ENCODE measurements at places on chromosomes 5 and 9.

GRCh38 chr9:76634356-76635054, 129.7 kb upstream of the PCA3 start:
- no peak for DNase-seq

- DNase-seq, result no peak
Observed at GRCh38 chr9:134218230-134218629, 53.9 kb upstream of the RNU6ATAC start.

GRCh38 chr9:36924071-36924470, 110.0 kb downstream of the PAX5 start:
- DNase-seq, result peak; percentile 47

GRCh38 chr5:75558221-75558620, 46.5 kb downstream of the POLK start:
- DNase-seq, result no peak

DNA sequence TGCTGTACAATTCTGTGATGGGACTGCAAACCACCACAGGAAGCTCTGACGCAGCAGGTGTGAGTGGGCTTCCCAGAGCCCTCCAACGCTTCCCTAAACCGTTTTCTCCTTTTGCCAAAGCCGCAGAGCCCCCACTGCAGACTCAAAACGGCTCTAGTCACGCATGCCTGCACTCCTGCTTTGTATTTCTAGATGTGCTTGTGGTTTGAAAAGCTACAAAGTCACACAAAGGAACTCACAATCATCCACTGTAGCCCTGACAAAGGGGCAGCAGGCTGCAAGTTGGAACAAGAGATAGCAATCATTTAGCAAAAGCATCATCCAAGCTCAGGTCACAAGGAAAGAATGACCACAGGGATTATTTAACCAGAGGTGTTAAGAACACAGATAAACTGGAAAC, 79.3 kb downstream of the PTPN3 start:
- DNase-seq, result no peak

DNA sequence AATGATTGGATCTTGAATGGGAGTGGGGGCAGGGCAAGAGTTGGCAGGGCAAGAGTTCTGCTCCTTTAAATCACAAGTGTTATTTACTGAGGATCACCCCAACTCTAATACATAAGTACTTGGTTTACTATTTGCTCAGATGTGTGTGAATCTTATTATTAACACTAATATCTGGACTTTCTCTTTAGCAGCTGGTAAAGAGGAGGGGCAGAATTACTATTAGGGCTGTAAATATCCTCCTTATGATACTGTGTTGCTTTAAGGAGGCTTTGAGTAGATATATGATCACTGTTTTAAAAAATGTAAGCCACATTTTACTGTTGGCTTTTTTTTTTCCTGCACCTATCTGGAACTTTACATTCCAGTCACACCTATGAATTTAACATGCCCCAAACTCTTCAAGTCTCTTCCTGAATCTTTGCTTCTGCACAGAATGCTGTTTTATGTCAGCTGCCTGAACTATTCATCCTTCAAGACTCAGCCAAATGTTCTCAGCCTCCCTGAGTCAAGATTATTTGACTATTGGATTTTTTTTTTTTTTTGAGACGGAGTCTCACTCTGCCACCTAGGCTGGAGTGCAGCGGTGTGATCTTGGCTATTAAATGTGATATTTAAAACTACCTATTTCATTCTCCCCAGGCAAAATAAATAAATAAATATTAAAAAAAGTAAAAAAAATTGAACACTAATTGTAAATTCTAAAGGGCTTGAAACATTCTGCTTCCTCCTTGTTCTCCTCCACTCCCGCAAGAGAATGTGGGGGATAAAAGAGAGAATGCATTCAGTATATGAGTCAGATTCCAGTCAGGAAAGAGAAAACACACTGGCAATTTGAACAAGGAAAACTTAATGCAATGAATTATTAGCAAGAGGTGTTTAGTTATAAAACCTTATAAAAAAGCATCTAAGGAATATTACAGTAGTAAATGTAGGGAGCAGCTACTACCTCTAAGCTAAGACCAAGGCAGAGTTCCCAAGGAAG, 99.3 kb downstream of the FOCAD start:
- DNase-seq, result no peak

DNA sequence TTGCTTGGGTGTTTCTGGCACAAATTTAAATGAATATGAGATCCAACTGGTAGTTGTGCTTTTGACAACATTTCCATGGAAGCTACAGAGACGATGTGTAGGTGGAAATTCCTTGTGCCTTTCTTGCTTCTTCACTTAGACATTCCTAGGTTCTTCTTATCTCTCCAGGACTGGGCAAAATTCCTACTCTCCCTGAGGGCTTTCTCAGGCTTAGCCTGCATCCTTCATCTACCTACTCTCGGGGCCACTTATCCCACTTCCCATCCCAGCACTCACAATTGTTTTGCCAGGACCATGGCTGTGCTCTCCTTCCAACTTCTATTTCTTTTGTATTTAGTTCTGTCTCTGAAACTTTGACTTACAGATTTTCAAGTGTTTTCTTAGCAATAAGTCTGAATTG, 17.8 kb upstream of the SPINK1 start:
- DNase-seq, result no peak

DNA sequence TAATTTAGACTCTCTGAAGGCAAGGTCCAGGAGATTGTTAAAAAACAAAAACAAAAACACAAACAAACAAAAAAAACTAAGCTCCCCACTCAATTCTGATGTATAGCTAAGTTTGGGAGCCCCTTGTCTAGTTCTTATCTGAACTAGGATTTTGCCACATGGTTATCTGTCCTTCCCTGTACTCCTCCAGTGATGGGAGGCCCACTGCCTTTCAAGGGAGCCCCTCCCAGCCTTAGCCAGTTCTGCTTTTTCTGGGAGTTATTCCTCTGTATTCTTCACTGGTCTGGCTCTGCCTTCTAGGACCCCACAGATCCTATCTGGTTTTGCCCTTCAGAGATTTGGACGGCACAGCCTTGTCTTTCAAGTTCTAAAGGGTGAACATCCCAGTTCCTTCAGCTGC, 2.1 kb upstream of the ALDH1B1 start:
- no peak for DNase-seq

DNA sequence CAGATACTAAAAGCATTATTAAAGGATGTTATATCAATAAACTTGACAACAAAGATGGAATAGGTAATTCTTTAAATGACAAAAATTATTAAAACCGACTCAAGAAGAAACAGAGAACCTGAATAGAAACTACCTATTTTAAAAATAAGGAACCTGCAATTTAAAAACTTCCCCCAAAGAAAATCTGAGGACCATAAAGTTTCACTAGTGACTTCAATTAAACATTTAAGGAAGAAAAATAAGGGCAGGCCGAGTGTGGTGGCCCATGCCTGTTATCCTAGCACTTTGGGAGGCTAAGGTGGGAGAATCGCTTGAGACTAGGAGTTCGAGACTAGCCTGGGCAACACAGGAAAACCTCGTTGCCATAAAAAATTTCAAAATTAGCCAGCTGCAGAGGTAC, 99.6 kb downstream of the FANCC start:
- no peak for DNase-seq

DNA sequence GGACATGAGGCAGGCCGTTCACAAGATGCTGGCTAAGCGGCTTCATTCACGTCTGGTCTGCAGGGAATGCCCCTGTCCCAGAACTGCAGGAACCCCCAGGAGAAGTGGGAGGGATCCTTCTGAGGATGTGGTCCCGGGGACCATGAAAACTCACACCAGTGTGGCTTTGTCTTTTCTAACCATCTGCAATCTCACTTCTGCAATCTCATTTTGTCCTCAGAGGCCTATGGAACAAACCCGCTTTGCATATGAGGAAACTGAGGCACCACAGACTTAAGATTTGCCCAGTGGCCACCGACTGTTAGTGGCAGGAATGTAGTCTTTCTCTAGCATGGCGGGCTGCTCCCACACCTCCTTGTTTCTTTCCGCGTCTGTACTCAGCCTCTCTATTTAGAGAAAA, 6.9 kb downstream of the CXCL14 start:
- no peak for DNase-seq

GRCh38 chr9:125659954-125660353, 47.1 kb downstream of the MAPKAP1 start:
- DNase-seq, result peak; percentile 46

DNA sequence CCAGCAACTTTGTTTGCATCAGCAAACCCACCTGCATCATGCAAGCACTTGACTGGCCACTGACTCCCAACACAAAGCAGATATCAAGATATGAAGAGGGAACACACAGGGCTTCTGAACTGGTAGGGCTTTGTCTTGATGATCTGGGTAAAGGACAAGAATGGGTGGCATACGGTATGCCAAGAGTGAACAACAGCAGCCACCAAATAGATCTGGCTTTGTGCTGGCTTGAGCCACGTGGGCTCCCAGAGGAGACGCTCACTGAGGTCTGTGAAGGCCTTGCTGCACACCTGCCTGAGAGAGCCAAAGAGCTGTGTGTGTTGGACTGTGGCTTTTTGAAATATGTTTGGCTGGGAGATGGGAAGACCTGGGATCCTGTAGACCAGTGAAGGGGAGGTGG, 43.5 kb downstream of the FGF1 start:
- DNase-seq, result no peak

DNA sequence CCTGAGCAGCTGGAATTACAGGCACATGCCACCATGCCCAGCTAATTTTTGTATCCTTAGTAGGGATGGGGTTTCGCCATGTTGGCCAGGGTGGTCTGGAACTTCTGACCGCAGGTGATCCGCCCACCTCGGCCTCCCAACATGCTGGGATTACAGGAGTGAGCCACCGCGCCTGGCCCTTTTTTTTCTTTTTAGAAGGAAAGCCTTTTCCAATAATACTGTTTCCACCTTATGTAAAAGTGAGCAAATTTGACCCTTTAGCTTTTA, 23.7 kb upstream of the F2R start:
- DNase-seq, result no peak

DNA sequence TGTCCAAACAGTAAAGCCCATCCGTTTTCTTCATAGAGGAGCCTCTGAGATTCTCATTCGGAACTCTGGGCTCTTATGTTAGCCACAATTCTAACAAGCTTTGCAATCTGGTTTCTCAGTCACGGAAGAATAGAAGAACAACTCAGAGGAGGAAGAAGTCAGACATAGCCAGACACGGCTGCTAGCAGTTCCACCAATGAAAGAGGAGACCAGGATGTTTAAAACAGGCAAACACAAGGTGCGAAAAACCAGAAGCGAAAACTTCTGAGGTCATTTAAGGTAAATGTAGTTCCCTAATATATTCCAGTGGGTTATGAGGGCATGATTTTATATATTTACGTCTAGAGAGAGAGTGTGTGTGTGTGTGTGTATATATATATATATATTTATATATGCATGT, 34.1 kb upstream of the GDNF start:
- no peak for DNase-seq

DNA sequence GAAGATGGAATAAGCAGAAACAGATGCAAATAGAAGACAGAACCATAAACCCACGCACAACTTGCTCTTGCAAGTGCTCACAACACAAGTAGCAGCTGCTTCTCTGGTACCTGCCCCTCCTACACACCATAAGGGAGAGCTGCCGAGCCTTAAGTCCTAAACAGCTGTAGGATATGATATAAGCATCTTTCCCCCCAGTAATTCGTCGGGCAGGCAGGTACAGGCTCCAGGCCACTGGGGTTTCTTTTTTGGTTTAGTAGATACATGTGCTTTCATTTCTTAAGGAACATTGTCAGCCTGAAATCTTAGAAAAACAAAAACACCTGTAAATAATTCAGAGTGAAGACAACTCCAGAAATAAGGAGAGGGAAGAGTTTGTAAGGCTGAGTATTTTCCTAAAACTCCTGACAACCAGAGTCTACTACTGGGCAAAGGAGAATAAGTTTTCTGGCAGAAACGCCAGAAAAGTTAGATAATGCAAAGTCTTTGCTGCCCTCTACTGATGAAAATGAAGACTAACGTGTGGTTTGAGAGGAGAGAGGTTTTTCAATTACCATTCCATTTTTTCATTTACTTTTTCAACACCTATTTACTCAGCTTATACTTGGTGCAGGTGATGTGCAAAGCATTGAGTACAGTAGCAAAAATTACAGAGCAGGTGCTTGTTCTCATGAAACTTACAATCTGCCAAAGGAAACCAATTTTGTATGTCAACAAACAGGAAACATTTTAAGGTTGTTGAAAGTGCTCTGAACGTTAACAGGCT, 20.1 kb upstream of the TCERG1 start:
- DNase-seq, result no peak

DNA sequence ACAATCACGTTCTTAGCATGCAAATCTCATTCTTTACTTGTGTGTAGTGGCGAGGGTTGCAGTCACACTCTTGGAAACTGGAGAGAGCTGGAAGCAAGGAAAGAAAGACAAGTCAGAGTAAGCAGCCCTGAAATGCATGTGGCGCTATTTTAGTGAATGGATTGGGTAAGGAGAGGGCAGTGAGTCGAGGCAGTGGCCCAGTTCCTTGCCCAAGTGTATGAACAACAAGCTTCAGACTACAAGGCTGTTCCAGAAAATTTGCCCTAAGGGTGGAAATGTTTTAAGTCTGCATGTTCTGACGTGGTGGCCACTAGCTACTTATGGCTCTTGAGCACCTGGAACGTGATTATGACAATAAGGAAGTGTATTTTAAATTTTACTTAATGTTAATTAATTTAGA, 59.4 kb upstream of the PTPN3 start:
- no peak for DNase-seq

All from AG09309 (cell line).